ENCODE measurements at places on chromosomes 5 and 9.

GRCh38 chr5:105238561-105238960 is 1676.0 kb upstream of the NUDT12 start:
- DNase-seq = no peak

GRCh38 chr9:79817438-79818004 is 245.8 kb downstream of the TLE4 start:
- DNase-seq = no peak

DNA sequence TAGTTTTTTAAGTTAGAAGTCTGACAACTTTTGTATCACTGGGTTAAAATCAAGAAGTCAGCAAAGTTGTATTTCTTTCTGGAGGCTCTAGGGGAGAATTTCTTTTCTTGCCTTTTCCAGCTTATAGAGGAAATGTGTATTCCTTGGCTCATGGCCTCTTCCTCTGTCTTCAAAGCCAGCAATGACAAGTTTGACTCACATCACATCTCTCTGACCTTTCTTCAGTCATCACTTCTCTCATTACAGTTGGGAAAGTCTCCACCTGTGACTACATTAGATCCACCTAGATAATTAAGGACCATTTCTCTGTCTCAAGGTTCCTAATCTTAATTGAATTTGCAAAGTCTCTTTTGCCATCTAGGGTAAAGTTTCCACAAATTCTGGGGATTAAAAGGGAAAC is 339.9 kb downstream of the TENT4A start:
- DNase-seq = no peak

- no peak for DNase-seq
Observed at GRCh38 chr5:122130152-122130551, 806 bp downstream of the ZNF474 start.

- DNase-seq = no peak
Observed at GRCh38 chr9:77544546-77544945, 103.6 kb downstream of the GNA14 start.

DNA sequence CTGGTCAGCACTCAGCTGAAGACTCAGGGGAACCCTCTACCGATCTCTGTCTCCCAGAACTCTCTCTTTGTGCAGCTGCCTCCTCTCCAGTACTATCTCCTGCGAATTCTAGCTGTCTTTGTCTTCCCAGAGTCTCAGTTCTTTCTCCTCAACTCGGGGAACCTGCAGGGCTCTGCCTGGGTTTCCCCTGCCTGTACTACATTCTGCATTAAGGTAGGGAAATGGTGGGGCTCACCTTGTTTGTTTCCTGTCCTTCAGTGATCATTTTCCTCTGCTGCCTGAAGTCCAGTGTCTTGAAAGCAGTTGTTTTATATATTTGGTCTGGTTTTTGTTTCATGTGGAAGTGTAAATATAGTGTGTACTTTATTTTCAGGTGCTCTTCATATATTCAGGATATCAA is 43.1 kb upstream of the IGFBPL1 start:
- no peak for DNase-seq

DNA sequence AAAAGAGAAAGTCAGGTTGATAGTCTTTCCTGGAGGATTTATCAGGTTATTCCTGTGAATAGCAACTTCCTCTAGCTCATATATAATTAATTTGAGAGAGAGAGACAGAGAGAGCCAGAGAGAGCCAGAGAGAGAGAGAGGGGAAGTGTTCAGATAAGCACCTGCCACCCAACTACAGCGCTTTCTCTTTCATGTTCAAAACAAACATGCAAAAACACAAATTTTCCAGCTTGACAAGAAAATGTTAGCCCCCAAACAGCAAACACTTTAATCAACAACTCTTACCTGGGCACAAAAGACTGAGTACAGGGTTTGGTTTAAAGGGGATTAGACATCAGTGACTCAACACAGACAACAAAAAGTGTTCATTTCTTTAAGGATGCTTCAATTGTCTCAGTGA is 61.7 kb upstream of the PLPP6 start:
- DNase-seq = no peak

GRCh38 chr5:154676508-154676907 is 78.7 kb upstream of the LARP1 start:
- no peak for DNase-seq

GRCh38 chr9:1267141-1267570 is 217.0 kb downstream of the DMRT2 start:
- no peak for DNase-seq

DNA sequence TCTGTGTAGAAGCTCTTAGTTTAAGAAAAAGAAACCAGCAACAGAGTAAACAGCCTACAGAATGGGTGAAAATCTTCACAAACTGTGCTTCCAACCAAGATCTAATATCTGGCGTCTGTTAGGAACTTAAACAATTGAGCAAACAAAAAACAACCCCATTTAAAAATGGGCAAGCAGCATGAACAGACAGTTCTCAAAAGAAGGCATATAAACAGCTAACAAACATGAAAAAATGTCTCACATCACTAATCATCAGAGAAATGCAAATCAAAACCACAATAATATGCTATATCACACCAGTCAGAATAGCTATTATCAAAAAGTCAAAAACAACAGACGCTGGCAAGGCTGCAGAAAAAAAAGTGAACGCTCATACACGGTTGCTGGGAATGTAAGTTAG is 83.7 kb upstream of the CCDC152 start:
- no peak for DNase-seq

GRCh38 chr5:14463629-14464028 is 118.0 kb upstream of the OTULINL start:
- no peak for DNase-seq

GRCh38 chr5:109191153-109191558 is 218.6 kb downstream of the PJA2 start:
- no peak for DNase-seq

DNA sequence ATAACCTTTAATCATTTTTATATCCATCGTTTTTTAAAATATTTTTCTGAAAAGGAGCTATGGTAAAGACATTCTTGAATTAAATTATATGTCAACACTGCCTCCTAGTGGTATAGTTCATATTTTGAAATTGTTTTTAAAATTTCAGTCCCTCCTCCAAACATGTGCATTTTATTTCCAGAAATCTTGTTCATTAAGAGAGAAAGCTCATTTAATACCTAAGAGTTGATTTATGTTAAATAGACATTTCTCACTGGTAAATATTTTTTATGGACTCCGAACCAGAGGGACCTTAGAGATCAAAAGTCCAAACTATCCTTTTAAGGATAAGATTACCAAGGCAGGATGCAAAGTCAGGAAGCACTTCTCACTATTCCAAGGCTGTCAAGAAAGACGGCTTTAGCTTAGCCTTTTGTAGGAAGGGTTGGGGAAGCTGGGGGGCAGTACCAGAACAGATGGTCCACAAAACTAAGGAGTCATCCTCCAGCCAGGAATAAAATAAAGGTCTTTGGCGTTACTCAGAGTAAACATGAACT is 21.6 kb downstream of the BHMT start:
- DNase-seq = no peak

- DNase-seq = no peak
Observed at GRCh38 chr9:74951107-74951720, 1.5 kb downstream of the C9orf40 start.

GRCh38 chr9:127316586-127317323 is 52.2 kb downstream of the GARNL3 start:
- DNase-seq = no peak

DNA sequence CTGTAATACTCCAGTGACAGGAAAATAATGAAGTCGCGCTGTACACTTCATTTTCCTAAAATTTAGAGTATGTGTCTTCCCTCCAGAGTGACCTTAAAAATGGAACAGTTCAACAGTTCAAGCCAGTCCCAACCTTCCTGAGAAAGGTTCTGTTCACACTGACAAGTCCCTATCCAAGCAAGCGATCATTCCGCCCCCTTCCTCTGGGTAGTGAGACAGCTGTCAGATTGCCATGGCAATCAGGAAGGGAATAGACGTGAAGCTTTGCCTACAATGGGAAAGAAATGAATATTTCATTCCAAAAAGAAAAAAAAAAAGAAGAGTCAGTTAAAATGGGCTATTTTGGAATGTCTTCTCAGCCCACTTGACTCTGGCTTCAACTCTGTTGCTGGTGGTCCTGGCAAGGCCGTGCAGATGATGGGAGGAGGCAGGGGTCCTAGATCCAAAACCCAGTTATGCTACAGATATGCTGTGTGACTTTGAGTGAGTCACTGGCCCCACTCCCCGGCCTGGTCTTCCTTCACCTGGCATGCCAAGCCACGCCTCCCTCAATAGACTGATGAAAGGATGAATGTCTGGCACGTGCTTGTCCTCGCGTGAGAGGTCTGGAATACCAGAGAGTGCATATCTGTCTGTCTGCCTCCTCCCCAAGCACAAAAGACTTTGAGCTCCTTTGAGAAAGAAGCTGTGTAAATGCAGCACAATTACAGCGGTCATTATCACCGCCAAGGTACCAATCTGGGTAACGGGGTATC is 165.8 kb upstream of the WWC1 start:
- no peak for DNase-seq

DNA sequence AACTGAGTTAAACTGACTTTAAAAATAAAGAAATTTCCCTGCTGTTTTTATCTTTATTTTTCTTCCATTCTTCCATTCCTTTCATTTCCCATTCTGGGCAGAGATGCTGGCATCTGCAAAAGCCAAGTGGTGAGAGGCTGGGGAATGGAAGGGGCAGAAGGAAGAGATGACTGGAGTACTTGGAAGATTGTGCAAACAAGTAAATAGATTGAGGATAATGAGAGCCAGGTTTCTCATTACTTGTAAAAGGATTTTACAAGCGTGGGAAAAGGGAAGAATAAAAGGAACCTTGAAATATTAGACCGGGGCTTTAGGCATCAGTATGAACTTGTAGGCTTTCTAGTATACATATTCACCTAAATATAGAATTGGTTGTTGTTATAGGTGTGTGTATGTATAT is 341.2 kb downstream of the CAAP1 start:
- DNase-seq = no peak

DNA sequence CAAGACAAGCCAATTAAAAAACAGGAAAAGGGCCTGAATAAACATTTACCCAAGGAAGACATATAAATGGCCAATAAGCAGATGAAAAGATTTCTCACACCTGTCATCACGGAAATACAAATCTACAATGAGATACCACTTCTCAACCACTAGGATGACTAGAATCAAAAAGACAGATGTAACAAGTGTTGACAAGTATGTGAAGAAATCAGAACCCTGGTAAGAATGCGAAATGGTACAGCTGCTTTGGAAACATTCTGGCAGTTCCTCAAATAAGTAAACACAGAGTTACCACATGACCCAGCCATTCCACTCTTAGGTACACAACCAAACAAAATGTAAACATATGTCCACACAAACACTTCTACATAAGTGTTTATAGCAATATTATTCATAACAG is 32.5 kb downstream of the LEAP2 start:
- no peak for DNase-seq

DNA sequence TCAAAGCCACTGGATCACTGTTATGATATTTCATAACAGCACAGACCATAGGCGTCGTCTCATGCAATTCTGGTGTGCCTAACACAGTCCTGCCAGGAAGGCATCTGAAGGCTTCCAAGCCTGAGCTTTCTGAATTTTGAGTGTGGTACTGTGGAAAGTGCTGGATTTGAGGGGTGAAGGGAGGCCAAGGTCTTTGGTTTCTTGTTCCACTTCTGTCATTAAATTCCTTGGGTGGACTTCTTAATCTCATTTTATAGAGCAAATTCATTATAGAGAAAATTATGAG is 441.3 kb upstream of the PIK3R1 start:
- no peak for DNase-seq

GRCh38 chr9:107175041-107175440 is 108.0 kb upstream of the RAD23B start:
- DNase-seq = no peak
